ENCODE measurements at places on chromosomes 1 and 21.
A peak's percentile ranks its signal among the peaks of the same experiment; 100 is the strongest.

DNA sequence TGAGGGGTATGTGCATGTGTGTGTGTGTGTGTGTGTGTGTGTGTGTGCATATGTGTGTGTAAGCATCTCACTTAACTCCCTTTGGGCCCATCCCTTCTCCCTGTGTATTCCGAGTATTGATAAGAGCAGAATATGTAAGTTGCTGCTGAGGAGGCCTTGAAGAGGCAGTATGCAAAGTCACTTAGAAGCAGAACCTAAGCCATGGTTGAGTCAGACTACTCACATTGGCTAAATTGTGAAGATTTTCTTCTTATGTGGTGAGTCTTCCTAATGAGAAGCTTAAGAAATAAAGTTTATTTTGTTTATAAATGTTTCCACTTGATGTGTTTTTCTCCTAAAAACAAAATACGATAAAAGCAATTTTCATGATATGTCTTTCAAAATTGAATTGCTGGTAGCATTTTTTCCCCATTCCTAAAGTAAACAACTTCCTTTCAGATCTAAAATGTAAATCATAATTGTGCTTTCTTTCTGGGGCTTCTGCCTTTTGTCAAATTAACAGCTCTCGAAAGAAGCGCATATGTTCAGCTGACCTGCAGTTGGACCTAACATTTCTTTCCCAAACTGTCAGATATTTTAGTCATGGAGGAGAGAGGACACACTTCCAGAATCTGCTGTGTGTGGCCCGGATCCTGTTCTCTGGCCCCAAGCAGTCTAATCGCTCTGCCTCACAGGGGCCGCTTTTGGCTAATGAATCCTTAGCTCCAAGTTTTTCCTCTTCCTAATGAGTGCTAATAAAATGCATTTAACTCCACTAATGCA is 284.0 kb downstream of the DUSP10 start:
- no peak for DNase-seq

DNA sequence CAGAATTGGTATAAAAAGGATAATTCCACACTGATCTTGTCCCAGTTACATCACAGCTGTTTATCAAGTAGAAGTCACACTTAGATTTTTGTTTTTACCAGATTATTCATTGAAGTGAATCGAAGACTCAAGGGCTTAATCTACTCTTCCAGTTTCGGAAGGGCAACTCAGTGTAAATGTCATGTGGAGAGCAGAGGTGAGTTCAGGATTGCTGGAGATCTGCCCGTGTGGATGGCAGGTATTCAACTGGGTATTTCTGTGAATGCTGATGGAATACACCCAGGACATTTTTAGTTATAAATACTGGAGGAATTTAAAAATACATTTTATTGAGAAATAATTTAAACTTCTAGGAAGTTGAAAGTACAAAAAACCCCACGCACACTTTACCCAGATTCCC is 19.4 kb downstream of the CC2D1B start:
- no peak for DNase-seq

DNA sequence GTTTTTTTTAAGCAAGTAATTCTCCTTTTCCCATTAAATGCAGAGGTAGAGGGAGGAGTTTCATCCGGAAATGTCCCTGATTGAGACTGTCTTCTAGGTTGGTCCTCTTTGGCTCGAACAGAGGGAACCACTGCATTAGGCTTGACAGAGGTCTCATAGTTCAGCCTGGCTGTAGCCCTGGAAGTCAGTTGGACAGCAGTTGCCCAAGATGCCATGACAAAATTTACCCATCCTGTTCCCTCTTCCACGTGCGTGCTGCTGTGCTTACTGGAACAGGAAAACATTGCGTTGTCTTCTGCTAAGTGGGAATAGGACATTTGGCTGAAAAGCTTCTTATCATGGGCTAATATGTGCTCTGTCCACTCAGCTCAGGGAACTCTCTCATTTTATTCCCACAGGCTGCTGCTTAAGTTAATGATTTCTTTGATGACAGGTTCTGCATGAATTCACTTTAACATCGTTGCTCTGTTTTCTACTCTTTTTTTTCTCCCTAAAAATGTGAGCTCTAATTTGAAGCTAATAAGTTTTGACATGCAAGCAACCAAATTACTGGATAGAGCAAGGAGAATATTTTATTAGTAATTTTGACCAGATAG is 18.0 kb downstream of the KCNK1 start:
- no peak for DNase-seq

- no peak for DNase-seq
Observed at GRCh38 chr1:1212780-1213344, 1.1 kb downstream of the TNFRSF4 start.

- DNase-seq: no peak
Observed at GRCh38 chr1:121458291-121459048, 273.7 kb downstream of the SRGAP2C start.

- DNase-seq: no peak
Observed at GRCh38 chr1:42847111-42847595, 740 bp downstream of the ZNF691 start.

- DNase-seq: no peak
Observed at GRCh38 chr1:61490924-61491323, 234.0 kb downstream of the TM2D1 start.

GRCh38 chr1:113760102-113761080 is 1.1 kb upstream of the PHTF1 start:
- no peak for DNase-seq

DNA sequence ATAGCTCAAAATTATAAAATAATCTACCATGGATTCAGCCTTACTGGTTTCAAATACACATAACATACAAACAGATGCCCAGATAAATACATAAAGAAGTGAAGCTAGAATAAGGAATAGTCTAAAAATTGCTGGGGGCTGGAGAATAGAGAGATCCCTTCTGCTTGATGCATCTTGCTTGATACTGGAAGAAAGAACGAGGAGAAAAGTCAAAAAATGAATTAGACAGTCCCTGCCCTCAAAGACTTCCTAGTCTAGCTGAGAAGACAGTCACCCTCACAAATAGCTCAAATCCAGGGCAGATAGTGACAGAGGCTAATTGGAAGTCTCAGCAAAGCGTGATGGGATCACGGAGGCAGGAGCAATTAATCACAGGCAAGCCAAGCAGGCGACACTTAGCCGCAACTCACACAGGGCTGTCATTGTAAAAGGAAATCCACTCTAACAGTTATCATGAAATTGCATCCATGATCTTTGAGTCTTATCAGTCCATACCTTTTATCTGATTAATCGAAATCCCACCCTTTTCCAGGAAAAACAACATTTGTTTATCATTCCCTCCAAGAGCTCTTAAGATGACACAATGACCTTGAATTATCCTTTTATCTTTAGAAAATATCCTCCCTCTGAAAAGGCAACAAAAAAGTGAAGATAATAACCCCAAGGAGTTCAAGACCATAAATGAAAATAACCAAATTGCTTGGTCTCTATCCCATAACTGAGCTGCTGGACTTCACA is 59.7 kb upstream of the TIAM1 start:
- no peak for DNase-seq

GRCh38 chr1:178220094-178220493 is 126.2 kb downstream of the RASAL2 start:
- peak; percentile 74 for DNase-seq

- no peak for DNase-seq
Observed at GRCh38 chr1:30192969-30193630, 530.3 kb downstream of the MATN1 start.

GRCh38 chr1:85911742-85912141 is 203.5 kb upstream of the ZNHIT6 start:
- peak; percentile 22 for DNase-seq

GRCh38 chr1:89611721-89612120 is 21.2 kb upstream of the LRRC8C start:
- DNase-seq: no peak

- DNase-seq: peak; percentile 53
Observed at GRCh38 chr1:938088-938683, 14.5 kb downstream of the SAMD11 start.

- DNase-seq: no peak
Observed at GRCh38 chr1:170495006-170495405, 37.0 kb upstream of the GORAB start.

DNA sequence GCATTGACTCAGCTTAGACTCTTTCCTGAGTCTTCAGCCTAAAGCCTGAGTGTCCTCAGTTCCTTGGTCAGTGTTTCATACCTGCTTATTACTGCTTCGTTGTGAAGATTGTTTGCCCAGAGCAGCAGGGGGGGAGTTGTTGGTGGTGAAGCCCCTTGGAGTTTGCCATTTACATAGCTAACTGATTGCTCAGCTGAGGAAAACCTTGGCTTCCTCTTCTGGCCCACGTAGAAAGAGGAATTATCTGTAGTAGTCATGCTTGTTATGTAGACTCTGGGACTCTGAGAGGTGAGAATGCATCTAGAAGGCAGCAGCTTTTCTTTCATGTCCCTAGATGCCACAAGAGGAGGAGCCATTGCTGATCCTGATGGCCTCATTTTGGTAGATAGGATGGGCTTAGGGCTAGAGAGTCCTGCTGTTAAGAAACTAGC is 125.9 kb downstream of the MAST2 start:
- peak; percentile 94 for DNase-seq

GRCh38 chr1:109065137-109065536 is 10.7 kb downstream of the TAF13 start:
- no peak for DNase-seq

- DNase-seq: no peak
Observed at GRCh38 chr1:25651824-25652741, 35.5 kb downstream of the MAN1C1 start.

GRCh38 chr21:33265664-33266049 is 510 bp upstream of the IL10RB start:
- DNase-seq: peak; percentile 35

DNA sequence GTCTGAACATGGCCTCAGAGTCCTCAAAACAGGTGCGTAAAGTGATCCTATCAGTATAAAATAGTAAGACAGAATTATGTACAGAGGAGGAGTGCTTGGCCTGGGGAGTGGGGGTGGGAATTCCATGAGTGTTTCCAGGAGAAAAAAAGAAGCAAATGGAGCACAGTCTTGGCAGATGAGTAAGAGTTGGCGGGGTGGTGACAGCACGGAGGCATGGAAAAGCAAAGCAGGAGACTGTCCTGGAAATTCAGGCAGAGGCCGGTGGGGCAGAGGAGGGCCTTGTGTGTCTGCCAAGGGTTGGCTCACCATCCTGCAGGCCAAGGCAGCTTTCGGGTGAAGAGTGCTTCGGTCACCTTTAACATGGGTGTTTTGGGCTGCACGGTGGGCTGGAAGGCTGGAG is 63.4 kb downstream of the OPTC start:
- peak; percentile 26 for DNase-seq

- no peak for DNase-seq
Observed at GRCh38 chr1:228279722-228280105, 71.9 kb downstream of the OBSCN start.

GRCh38 chr1:207918011-207918410 is 7.1 kb upstream of the CD34 start:
- DNase-seq: no peak

- DNase-seq: peak; percentile 86
Observed at GRCh38 chr1:246001837-246002230, 505.2 kb downstream of the SMYD3 start.

- no peak for DNase-seq
Observed at GRCh38 chr1:227849251-227849650, 33.8 kb downstream of the PRSS38 start.

DNA sequence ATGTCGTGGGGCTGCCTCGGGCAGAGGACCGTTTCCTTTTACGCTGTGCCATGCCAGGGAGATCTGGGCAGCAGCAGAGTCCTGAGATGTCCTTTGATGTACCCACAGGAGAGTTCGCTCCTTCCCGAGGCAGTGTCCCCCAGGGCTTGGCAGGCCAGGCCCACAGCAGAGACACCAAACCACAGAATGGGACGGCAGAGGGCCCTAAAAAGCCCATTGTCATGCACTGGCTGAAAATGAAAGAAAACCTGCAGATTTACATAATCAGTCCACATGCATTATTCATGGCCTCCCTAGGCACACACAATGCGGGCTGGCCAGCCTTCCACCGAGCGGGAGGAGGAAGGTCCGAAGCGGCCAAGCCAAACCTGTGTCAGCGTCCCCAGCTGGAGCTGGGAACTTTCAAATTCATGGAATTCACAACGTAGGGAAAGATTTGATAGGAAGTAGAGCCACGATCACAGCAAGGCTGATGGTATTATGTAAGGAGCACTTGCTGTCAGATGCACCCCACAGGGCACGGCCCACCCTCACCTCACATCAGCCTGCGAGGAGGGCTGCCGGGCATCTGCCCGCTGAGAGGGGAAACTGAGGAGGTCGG is 25.3 kb upstream of the EFHD2 start:
- no peak for DNase-seq

- no peak for DNase-seq
Observed at GRCh38 chr1:192151176-192151575, 7.1 kb upstream of the RGS18 start.

DNA sequence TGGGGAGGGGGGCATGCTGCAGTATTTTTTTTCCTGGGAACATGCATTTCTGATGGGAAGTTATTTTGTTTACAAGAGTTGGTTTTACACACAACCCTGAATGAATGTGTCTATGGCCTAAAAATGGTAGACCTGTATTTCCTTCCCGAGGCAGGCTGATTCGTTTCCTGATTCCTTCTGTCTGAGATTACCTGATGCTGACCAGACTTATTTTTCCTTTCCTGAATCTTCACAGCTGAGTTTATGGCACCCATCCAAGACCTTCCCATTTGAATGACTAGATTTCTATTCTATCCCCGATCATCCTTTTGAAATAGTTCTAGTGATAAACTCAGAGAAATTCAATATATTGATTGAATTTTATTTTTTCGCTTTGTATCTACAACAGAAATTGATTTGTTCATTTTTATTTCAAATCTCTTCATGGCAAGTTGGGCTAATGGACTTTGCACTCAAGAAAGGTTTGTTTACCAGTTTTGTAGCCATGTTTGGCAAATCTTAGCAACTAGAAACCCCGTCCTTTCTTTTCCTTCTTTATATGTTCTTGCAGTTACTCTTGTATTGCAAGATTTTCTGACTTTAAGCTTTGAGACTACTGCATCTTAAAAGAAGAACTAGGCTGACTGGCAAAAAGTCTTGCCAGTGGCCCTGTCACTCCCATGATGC is 15.9 kb upstream of the PLEKHM2 start:
- no peak for DNase-seq

DNA sequence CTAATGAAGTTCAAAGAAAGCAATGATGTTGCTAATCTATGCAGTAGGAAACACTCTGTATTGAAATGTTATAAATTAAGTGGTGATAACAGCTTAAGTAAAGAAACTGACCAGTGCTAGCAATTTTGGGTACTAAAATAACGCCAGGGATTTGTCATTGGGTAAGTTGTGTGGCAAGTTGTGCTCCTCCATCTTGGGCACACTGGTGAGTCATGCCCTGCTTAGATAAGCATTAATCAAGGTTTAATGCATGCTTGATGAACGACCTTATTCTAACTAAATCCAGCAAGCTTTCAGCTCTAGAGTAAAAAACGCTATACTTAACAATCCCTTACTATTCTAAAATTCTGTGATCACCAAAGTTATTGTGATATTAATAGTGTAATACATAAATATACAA is 25.2 kb downstream of the VAMP4 start:
- peak; percentile 43 for DNase-seq

DNA sequence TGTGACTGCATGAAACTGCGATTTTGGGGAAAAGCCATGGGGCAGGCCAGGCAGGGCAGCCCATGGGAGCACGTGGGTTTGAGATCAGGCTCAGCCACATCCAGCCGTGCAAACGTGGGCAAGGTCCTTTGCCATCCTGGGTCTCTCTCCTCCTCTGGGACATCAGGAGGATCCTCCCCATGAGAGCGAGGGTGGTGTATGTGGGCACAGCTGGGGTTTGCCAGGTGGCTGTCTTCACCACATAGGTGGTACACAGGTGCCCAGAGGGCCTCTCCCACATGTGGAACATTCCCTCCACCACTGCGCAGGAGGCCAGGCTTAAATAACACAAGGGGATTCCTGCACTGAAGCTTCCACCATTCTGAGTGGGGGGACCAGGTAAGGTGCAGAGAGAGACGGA is 136.7 kb downstream of the DMRTB1 start:
- no peak for DNase-seq

GRCh38 chr1:212121779-212122178 is 86.2 kb downstream of the DTL start:
- DNase-seq: peak; percentile 6

Data from iris pigment epithelial cell (primary cell).